ENCODE measurements at places on chromosomes 1 and 21.

DNA sequence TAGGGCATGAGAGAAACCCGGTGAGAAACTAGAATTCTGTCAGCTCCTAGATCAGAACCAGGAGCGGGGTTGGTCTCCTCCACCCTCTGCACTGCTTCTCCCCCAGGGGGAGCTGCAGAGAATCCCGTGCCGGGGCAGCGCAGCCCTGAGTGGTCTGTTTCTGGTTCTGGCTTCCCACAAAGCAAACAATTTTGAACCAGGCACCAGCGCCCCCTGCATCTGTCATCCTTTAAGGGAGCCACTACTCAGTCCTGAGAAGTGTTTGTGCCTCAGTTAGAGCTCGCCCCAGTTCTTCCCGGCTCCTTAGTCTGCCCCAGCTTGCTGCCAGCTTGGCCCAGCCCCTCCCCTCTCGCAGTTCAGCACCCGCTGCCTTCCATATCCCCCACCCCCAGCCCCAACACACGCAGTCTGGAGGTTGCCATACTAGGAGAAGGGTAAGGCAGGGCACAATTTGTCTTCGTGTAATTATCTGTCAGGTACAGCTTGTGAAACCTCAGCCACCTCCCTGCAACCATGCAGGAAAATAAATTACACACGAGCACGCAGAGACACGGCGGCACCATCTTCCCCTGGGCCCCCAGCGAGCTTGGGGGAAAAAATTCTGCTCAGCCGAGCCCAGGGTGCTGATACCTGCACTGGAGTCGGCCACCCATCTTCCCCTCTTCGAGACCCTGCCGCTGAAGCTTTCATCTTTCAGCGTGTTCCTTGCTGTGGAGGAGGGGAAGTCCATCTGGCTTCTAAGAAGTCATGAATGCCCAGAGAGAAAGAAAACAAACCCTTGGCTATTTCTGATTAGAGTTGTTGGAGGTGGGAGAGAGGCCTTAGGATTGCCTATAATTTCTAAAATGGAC lies 62.6 kb upstream of the CD1D start:
- DNase-seq = no peak

DNA sequence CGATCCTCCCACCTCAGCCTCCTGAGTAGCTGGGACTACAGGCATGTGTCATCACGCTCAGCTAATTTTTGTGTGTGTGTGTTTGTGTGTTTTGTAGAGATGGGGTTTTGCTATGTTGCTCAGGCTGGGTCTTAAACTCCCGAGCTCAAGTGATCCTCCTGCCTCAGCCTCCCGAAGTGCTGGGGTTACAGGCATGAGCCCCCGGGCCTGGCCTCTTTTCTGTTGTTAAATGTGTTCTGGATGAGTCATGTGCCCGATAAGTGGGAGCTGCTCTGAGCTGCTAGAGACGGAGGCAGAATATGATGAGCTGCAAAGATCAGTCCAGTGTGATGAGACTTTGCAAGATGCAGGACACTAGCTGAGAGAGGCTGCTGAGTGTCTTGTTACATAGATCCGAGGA lies 75.5 kb downstream of the VPS13D start:
- no peak for DNase-seq

- peak; percentile 91 for DNase-seq
These were observed 12.8 kb upstream of the CDC42 start for GRCh38 chr1:22039594-22040285.

DNA sequence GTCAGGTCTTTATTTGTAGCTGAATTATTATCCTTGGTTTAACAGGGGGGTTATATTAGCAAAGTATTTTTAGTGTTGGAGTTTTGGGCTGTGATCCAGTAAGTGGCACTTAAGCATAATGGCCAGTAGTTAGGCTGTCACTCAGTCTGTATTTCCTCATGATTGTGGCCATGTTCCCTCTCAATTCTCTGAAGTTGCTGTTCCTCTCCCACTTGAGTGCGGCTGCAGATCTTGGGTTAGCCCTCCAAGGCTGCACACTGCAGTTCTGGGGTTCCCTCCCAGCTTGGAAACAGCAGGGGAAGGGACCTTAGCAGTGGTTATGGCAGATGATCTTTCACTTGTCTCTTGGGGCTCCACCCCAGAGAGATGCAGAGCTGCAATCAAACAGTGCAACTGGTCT lies 23.2 kb upstream of the DENND1B start:
- DNase-seq = no peak

GRCh38 chr1:177958092-177958491 lies 11.8 kb downstream of the SEC16B start:
- DNase-seq = no peak

GRCh38 chr1:86015375-86015774 lies 141.2 kb downstream of the COL24A1 start:
- no peak for DNase-seq

- DNase-seq = no peak
These were observed 3.5 kb downstream of the RGL1 start for GRCh38 chr1:183808296-183809027.

DNA sequence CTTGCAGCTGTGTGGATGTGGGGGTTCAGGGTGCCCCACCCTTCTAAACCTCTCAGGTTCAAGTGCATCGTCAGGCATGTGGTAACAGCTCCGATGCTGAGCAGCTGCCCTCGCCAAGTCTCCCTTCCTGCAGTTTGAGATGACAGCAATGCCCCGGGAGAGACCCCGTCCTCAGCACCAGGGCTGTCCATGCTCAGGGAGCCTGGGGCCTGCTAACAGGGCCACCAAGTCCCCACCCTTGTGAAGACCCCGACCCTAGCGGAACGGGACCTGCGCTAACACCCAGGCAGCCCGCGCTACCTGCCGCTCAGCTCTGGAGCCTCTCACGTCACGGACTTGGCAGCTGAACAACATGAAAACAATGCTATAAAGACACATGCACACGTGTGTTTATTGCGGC lies 159.2 kb upstream of the C1orf174 start:
- DNase-seq = no peak

DNA sequence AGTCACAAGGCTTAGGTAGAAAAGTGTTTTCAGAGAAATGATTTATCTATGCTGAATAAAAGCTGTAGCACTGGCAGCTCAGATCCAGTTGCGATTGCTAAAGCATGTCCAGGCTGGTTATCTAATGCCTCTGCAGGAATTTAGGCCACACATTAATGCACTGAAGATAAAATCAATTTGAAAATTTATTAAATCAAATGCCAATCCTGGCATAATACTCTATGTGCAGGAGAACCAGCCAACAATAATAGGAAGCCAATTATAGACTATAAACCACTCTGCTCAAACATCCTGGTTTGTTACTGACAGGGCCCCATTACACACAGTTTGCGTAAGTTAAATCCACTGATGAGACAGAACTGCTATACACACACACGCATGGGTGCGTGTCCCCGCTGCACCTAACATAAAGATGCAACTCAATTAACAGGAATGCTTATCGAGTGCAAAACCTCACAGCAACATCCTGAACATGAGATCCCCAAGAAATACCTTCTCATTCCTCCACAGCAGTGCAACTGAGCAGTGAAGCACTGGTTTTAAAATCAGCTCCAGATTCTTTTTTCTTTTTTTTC lies 40.6 kb downstream of the PTP4A2 start:
- DNase-seq = no peak

- no peak for DNase-seq
These were observed 7.8 kb downstream of the HEYL start for GRCh38 chr1:39631361-39632322.

Measured in AML-193 (cell line).